MCF 10A (cell line): ENCODE measurements at places on chromosomes 4 and X. TPM values are rescaled to one million over a fixed set of nuclear protein-coding genes. Genes with fewer than 3 reads are reported as not detected.

GRCh38 chrX:95764972-95765451 is 919.6 kb upstream of the DIAPH2 start:
- H3K4me3 ChIP-seq = no peak overlapping the region
- H3K36me3 ChIP-seq = no peaks in the 10 kb centered on the region
- no peaks in the 10 kb centered on the region for H3K4me1 ChIP-seq
- H3K27me3 ChIP-seq = peaks cover 6% of the 10 kb centered on the region
- peak; percentile 67 for DNase-seq

GRCh38 chrX:100995469-100995868 is 26.0 kb downstream of the ARL13A start:
- H3K36me3 ChIP-seq = no peaks in the 10 kb centered on the region
- peaks cover 16% of the 10 kb centered on the region for H3K4me1 ChIP-seq
- peak overlapping the region; percentile 35 for H3K27ac ChIP-seq
- peaks cover 4% of the 10 kb centered on the region for H3K27me3 ChIP-seq

The BCOR gene
- 7.5 and 12.0 TPM in 2 replicates for total RNA-seq

DNA sequence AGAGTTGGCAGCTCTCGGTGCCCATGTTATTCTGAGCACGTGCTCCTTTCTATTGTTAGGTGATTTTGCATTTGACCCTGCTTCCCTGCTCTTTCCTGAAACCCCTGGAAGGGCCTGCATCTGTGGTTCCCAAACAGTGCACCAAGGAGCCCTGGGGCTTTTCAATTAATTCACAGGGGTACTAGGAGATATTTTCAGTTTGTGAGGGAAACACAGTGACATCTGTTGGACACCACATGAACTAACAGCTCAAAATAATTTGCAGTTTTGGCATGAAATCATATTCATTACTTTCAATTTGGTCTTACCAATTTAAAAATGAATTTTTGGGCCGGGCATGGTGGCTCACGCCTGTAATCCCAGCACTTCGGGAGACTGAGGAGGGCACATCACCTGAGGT is 156.6 kb downstream of the GATB start:
- H3K36me3 ChIP-seq = peaks cover 10% of the 10 kb centered on the region
- H3K4me3 ChIP-seq = no peak overlapping the region
- no peak overlapping the region for H3K27ac ChIP-seq

GRCh38 chr4:148182230-148182911 is 259.8 kb downstream of the NR3C2 start:
- no peaks in the 10 kb centered on the region for H3K27me3 ChIP-seq
- no peaks in the 10 kb centered on the region for H3K4me1 ChIP-seq
- no peak overlapping the region for H3K4me3 ChIP-seq
- DNase-seq = no peak
- H3K27ac ChIP-seq = no peak overlapping the region
